ENCODE measurements at places on chromosomes 7 and 10.

DNA sequence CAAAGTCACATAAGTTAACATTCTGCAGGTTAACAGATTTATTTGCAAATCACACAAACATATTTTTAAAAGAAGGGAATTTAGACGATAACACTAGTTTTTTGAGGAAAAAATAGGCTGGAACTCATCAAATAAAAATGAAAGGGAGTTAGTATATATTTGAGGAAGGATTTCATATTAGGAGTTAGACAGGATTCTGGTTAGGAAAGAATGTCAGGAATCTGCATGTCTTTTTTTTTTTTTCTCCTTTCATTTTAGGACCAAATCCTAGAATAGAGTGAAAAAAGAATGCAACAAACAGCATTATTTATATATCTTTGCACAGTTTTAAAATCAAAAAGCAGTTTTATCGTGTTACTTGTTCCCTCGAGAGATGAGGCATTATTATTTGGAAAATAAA lies 8.9 kb upstream of the TRDMT1 start:
- DNase-seq: no peak

DNA sequence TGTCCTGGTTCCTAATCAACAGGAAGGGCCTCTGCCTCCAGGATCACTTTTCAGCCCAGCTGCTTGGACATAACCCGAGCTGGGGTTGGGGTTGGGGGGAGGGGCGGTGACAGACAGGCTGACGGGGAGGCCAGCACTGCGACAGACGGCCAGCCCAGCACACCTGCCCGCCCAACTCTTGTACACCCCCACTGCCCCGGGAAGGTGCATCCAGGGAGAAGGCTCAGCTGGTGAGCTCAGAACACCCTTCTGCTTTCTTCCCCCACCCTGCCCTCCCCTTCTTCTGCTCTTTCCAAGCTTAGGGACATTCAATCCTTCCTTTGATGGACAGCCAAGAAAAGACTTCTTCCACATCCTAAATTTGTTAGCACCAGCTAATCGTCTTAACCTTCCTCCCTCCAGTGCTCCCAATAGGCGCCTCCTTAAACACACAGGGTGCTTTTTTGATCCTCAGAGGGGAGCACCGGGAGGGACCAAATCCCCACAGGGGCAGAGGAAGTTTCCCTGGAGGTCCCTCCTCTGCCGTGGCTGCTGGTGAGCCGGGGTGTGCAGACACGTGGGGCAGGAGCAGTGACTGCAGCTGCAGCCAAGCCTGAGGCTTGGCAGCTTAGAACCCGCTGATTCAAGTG lies 44.7 kb downstream of the COL13A1 start:
- no peak for DNase-seq

DNA sequence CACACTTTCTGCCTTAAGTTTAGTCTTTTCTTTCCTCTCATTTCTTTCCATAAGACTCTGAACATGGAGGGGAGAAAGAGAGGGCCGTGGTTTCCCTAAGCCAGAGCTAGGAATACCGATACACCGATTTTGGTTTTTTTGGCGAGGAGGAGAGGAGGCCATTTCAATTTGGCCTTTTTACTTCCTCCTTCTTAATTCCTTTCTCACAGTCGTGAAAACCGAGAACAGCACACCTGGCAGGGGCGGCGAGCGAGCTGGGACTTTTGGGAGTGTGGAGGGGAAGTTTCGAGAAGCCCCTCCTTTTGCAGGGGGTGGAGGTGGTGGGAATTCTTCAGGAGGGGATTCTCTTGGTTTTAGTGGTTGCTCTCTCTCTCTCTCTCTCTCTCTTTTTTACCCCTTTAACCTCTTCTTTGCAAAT lies 6.2 kb downstream of the GATA3 start:
- DNase-seq: no peak

- DNase-seq: no peak
Measured at GRCh38 chr10:87670586-87670985, 10.9 kb downstream of the PAPSS2 start.

- DNase-seq: no peak
Measured at GRCh38 chr10:78776756-78777155, 292.0 kb upstream of the ZMIZ1 start.

DNA sequence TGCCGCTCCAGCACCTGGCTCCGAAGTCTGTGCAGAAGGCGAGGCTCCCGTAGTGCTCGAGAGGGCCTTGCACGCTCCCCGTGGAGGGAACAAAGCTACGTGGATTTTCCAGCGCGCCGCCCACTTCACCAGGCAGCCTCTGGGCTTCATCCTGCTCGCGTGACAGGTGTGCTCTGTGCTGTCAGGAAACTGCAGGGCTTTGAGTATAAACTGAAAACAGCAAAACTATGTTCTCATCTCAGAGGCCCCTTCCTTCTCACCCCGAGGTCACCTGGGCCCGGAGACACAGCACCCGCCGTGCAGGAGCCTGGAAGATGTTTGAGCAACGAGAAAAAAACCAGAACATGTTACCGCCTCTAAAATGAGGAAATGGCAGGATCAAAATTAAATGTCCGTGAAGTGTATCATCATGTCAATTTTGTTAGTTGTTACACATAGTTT lies 17.6 kb upstream of the GPR146 start:
- DNase-seq: no peak

- no peak for DNase-seq
Measured at GRCh38 chr7:34315032-34315431, 343.0 kb upstream of the NPSR1 start.

DNA sequence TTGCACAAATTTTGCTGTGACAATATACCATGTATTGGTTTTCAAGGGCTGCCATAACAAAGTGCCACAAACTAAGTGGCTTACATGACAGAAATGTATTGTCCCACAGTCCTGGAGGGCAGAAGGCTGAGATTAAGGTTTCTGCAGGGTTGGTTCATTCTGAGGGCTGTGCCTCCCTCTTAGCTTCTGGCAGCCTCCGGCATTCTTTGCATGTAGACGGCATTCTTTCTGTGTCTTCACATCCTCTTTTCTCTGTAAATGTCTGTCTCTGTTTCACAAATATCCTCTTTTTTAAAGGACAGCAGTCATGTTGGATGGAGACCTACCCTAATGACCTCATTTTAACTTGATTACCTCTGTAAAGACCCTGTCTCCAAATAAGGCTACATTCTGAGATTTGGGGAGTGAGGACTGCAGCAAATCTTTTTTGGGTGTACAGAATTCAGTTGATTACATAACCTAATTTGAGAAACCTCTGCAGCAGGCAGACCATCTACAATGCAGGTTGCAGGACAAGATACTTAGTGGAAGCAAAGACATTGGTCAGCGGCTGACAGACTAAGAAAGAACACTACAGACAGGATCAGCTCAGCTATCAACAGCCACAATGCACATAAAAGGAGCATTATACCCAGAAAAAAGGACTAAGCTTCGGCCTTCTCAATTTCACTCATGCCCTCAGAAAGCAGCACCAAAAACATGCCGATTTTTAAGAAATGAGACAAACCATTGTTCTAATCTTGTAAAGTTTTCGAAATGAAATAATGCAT lies 84.6 kb upstream of the FAM3C start:
- DNase-seq: no peak

- DNase-seq: no peak
Measured at GRCh38 chr7:100000239-100000638, 15.2 kb upstream of the ZKSCAN1 start.

- DNase-seq: no peak
Measured at GRCh38 chr7:83478616-83479015, 170.3 kb downstream of the SEMA3E start.

DNA sequence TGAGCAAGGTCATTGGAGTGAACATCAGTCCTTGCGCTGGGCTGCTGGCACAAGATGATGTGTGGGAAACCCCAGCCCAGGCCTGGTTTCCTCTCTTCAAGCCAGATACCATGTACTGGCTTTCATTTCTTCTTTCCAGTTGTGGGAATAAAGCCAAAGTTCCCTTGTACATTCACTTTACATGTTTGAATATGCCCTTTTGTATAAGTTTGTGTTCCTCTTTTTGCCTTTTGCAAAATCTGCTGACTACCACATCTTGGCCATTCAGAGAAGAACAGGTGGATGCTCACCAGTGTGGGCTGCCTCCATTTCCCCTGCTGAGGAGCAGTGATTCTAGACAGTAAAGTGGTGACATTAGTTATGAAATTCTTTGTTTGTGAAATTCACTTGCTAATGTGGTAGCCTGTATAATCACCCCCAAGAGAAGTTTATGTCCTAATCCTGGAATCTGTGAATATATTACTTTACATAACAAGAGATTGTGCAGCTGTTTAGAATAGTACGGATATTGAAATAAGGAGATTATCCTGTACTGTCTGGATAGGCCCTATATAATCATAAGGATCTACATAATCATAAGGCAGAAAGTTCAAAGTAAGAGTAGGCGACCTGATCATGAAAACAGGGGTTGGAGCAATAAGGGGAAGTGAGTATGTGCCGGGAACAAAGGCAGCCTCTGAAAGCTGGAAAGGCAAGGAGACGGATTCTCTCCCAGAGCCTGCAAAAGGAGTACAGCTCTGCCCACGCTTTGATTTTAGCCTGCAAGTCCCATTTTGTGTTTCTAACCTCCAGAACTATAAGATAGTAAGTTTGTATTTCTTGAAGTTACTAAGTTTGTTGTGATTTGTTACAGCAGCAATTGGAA lies 18.8 kb upstream of the AOAH start:
- DNase-seq: no peak

GRCh38 chr7:77839919-77840318 lies 41.3 kb downstream of the PHTF2 start:
- DNase-seq: no peak

- DNase-seq: peak; percentile 59
Measured at GRCh38 chr10:118840071-118840775, 85.5 kb upstream of the CACUL1 start.

DNA sequence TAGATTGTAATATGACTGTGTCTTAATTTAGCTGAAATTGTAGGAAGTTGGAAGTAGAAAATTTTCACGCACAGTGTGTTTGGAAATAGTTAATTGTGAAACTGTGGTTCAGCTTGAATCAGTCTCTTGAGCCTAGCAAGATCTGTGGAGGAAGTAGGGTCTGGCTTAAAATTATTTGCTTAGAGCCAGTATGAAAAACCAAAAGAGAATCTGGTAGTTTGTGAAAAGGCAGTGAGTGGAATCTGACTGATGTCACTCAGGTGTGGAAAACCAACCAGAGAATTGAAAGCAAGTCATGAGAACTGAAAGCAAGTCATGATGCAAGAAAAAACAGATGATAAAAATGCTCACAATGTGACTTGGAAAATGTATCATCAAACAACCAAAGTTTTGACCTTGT lies 11.5 kb downstream of the LIPJ start:
- DNase-seq: no peak

DNA sequence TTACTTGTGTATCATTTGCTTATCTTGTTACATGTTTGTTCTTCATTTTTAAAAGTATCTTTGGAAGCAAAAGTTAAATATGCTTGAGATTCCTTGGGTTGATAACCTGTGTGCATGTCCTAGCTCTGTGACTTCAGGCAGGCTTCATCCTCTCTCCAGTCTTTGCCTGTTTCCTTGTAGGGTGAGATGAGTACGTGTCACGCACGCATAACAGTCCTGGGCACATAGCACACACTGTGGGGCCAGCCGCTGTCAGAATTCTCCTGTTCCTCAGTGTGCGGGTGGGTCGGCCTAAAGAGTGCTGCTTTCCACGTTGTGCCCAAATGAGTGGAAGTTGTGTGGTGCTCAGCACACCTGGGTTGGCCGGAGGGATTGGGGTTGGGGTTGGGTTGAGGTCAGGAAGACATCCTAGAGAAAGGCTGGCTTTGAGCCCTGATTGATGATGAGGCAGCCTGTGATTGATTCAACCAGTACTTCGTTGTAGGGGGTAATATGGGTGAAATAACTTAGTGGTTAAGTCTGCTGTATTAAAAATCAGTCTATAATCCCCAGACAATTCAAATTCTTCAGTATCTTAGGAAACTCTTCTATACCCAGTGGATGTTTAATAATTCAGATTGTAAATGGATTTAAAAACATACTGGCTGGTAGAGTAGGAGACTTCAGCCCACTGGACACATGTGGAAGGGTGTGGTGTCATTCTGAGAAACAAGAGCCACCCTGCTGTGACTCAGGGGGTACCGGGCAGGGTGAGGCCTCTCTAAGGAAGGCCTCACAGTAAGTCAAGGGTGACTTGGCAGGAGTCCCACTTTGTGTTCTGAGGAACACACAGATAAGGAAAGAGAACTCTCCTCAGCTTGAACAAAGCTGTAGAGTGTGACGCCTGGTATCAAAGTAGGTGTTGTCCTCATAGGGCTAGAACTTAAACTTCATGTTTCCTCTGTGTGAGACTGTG lies 54.8 kb downstream of the DAGLB start:
- no peak for DNase-seq

GRCh38 chr7:123131556-123131955 lies 68.2 kb downstream of the SLC13A1 start:
- DNase-seq: no peak

DNA sequence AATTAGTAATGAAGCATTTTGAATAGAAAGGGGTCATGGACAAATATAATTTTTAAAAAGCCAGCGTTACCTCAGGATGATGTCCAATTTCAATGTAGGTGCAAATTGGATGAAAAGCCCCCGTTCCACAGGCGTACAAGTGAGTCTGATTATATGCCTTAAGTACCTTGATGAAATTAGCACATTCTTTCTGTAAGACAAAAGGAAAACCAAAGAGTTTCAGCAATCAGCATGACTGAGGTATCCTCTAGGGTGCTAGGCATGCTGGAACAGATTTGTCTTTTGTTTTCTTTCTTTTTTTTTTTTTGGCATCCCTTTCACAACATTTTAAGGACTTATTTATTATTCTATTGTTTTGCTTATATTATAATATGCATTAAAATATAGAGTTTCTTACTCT lies 84.2 kb downstream of the SEMA3A start:
- DNase-seq: no peak

DNA sequence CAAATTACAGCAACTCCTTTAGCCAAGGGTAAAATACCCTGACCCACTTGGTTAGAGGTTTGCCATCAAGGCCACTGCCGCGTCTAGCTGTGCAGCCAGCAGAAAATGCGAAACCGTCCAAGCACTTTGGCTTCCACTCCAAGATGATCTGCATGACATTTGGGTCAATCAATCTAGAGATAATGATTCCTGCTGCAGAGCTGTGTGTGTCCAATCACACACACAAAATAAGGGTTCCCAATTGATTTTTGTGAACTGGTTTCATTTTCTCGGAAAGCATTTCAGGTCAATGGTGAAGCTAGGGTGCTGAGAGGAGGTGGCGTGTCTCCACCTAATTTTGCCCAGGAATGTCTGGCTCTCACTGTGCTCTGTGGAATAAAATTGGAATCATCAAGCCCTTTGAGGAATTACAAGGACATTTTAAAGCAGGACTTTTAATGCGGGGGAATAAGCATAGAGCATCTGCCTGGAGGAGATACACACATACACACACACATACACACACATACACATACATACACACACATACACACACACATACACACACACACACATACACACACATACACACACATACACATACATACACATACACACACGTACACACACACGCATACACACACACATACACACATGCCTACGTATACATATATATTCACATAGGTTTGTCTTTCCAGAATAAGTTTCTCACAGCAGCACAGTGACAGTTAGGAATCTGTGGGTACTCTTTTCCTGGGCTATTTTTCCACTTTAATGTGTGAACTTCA lies 59.5 kb downstream of the ACADSB start:
- no peak for DNase-seq

DNA sequence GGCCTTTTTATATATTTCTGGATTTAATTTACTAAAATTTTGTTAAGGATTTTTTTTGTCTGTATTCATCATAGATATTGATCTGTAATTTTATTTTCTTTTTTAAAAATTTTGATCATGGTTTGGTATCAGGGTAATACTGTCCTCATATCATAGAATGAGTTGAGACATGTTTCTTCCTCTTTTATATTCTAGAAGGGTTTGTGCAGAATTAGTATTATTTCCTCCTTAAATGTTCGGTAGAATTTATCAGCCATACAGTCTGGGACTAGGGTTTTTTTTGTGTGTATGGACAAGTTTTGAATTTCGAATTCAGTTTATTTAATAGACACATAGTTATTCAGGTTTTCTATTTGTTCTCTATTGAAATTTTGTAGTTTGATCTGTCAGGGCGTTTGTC lies 54.0 kb downstream of the SHOC2 start:
- no peak for DNase-seq

Measured in stimulated activated CD8-positive, alpha-beta memory T cell treated with anti-CD3 and anti-CD28 coated beads, Interleukin-2, amount 100 ng/mL, for 48 hours (primary cell).